Left lung (tissue), 14 donors: ENCODE measurements at places on chromosomes 11 and 22. TPM values are rescaled to one million over a fixed set of nuclear protein-coding genes. Genes with fewer than 3 reads are reported as not detected.

Gene TIMP3
- 149 TPM for polyA plus RNA-seq

Gene PNPLA5
- polyA plus RNA-seq = 0.13 TPM

Gene EEF1G
- polyA plus RNA-seq = 2,276 TPM

Gene MS4A15
- not detected for polyA plus RNA-seq

Gene SEPTIN5
- 74.7 TPM for polyA plus RNA-seq

Gene CNTN5
- polyA plus RNA-seq = 0.32 TPM
